Stimulated activated CD4-positive, alpha-beta T cell treated with anti-CD3 and anti-CD28 coated beads, Interleukin-1b, Interleukin-23, amount 100 ng/mL, for 1 hour (primary cell): ENCODE measurements at places on chromosomes 2 and 18.

DNA sequence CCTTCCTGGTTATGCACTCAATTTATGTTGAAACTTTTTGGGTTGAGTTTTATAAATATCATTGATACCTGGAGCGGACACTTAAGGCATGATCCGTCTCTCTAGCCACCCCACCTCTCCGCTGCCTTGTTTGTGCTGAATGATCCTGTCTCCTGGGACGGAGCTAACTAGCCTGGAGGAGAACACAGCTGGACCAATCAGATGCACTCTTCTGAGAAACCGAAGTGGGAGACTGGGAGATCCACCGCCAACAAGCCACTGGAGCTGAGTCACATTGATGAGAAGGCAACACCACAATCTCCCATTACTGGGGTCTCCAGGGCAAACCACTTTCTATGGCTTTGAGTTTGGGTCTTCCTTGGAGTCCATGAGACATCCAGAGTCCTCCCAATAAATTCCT lies 29.3 kb downstream of the CYP26B1 start:
- DNase-seq: no peak

DNA sequence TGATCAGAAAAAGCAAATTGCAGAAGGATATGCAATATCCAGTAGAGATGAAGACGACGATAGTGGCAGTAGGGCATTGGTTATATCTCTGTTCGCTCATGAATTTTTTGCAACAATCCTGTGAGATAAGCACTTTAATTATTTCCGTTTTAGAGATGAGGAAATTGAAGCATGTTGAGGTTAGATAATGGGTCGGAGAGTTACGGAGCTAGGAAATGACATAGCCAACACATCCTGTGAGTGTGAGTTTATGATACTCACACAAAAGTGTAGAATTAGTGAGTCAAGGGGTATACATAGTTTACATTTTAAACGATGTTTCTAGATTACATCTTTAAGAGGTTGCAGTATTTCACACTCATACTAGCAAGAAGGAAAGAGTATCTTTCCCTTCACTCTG lies 123.1 kb upstream of the ARL4C start:
- DNase-seq: no peak

DNA sequence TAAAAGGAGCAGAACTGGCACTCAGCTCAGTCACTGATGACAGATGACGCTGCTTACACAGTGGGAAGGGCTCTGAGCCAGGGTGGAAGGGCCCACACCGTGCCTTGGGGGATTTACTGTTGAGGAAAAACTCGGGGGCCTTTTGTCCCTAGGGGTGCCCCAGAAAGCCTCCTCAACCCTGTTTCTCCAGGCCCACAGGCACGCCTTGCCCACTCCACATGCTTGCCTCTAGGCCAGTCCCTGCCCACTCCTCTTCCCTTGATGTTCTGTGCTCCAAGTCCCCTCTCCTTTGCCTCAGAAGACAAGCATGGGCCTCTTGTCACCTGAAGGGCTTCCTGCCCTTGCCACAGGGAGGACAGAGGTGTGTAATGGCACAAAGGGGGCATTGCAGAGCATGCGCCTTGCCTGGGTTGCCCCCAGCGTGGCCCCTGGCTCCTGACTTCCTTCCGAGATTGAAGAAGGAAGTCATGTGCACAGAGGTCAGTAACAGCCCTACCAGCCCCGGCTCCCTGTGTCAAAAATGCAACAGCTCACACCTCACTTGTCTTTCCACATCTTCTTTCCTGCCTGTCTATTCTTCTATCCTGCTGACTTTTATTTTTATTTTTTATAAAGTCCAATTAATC lies 65.1 kb downstream of the LIPG start:
- no peak for DNase-seq

DNA sequence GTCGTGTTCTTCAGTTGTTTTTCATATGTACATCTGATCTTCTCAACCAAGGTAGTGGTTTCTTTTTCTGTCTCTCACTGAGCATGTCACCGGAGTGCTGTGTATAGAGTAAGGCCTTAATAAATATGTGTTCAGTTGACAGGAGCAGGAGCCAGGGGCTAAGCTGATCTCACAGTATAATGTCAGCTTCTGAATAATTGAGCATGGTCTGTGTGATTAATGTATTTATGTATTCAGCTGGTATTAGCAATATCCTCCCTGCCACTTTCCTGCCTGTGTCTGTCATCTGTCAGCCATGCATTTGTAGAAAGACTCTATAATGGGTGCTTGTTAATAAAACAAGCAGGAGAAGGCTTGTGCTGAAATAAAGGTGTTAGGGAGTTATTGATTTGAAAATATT lies 198.9 kb downstream of the ADCYAP1 start:
- DNase-seq: no peak

DNA sequence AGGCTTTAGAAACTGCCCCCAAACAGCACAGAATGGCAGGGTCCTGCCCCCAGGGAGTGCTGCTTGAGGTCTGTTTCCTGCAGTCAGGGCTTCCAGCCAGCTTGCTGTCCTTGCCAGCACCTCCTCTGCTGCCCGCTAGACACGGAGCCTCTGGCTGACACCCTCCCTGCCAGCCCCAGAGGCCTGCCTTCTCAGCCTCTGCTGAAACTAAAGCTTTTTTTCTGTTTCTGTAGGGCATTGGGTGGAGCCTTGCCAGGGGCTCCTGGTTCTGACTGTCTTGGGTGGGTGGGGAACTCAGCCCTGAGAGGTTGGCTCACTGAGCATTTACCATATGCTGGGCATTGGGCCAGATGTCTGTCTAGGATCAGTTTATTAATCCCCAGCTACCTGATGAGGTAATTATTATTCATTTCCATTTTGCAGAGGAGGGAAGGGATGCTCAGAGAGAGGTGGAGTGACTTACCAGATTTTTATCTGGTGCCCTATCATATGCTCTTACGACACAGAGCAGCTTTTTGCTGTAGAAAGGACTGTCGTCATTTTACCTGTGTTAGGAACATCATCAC lies 35.4 kb downstream of the INPP4A start:
- no peak for DNase-seq

- DNase-seq: no peak
These were observed 142.9 kb upstream of the ZSWIM2 start for GRCh38 chr2:186991766-186992417.

- no peak for DNase-seq
These were observed 12.1 kb downstream of the ACOXL start for GRCh38 chr2:110744429-110744828.

DNA sequence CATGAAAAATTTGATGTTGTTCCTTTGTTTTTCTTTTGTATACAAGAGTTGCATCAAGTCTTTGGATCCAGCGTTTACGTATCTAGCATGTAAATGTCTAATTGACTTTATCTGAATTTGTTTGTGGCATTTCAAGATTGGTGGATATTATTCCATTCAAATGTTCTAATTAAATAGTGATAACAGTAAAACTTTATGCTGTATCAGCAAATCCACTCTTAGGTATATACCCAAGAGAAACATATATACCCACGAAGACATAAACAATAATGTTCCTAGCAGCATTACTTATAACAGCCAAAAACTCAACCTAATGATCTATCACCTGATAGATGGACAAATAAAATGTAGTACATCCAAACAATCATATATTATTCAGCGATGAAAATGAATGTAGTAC lies 579.4 kb upstream of the LRATD1 start:
- no peak for DNase-seq

DNA sequence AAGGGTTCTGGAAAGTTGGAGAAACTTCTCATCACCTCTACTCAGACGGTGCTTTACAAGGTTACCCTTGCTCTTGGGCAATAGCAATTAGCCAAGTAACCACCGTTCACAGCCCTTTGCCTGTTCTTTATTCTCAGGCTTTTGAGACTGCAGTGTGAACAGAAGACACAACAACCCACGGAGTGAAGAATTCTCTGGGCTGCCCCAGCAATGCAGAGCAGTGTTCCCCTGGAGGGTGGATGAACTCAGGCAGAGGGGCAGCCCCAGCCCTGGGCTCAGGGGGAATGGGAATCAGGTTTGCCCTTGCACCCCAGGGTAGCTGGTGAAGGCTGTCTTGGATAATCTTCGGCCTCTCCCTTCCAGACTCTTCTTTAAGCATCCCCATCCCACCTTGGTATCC lies 69.1 kb downstream of the MCFD2 start:
- DNase-seq: no peak

DNA sequence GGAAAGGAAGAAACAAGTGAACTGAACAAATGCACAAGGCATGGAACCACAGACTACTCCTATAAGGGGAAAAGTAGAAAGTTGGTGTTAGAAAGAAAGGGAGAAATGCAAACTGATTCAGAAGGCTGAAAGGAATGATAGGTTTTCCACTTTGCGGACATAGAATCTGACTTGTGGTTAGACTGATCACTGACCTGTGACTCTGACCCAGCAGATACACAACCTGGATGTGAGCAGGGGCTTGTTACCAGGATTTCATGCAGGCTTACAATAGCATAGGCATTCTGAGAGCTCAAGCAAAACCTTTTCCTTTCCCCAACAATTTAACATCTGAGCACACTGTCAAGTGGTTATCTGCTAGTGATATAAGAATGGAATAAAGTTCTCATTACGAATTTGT lies 237.0 kb upstream of the CDH20 start:
- DNase-seq: no peak

GRCh38 chr2:215931256-215931903 lies 82.0 kb downstream of the MREG start:
- DNase-seq: no peak

- DNase-seq: no peak
These were observed 322.2 kb downstream of the ETAA1 start for GRCh38 chr2:67719351-67719750.

DNA sequence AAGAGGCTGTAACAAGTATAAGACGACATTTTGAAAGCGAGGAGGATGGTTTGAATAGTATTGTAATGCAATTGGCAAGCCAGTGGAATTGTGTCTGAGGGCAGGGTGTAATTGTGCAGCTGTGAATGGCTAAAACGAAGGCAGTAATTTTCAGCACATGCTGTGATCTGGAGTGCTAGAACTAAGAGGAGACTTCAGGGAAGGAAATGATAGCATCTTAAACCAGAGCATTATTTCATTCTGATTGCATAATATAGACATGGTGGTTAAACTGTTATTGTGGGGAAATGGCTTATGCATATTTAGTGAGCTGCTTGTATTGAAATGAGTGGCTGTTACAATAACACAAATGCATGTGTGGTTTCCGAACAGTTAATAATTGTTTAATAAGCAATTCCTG lies 36.3 kb downstream of the THSD7B start:
- DNase-seq: no peak

- DNase-seq: no peak
These were observed 5.3 kb upstream of the MC4R start for GRCh38 chr18:60377778-60378469.

GRCh38 chr2:224086226-224086914 lies 47.3 kb upstream of the SERPINE2 start:
- DNase-seq: no peak

- no peak for DNase-seq
These were observed 217.1 kb downstream of the SETBP1 start for GRCh38 chr18:44897816-44898215.

GRCh38 chr2:33313039-33313438 lies 163.4 kb upstream of the RASGRP3 start:
- no peak for DNase-seq

- DNase-seq: no peak
These were observed 19.5 kb downstream of the NFE2L2 start for GRCh38 chr2:177245010-177245422.
